Dermis lymphatic vessel endothelial cell (primary cell): ENCODE measurements at places on chromosomes 13 and 19. TPM values are rescaled to one million over a fixed set of nuclear protein-coding genes. Genes with fewer than 3 reads are reported as not detected.

Gene OR4F17
- total RNA-seq = not detected in 2 replicates

Gene FAAP24
- total RNA-seq = 1.5 and 2.2 TPM in 2 replicates

Gene ZNF573
- 3.4 and 5.5 TPM in 2 replicates for total RNA-seq

Gene LSR
- total RNA-seq = 0.34 and 3.5 TPM in 2 replicates

Gene ZNF547
- total RNA-seq = 2.6 and 2.9 TPM in 2 replicates

Gene APLP1
- total RNA-seq = 0.98 and 1.8 TPM in 2 replicates

Gene SIAH3
- not detected in 2 replicates for total RNA-seq

Gene PSG6
- not detected in 2 replicates for total RNA-seq

Gene CCL25
- not detected in 2 replicates for total RNA-seq

Gene ANO8
- 2.2 TPM in 2 replicates for total RNA-seq

Gene APC2
- under 0.01 TPM in 2 replicates for total RNA-seq

Gene FARP1
- total RNA-seq = 17.2 and 17.8 TPM in 2 replicates

Gene KCNRG
- total RNA-seq = 5.2 and 9.5 TPM in 2 replicates

Gene LHB
- total RNA-seq = 0.17 and 0.22 TPM in 2 replicates

Gene ZIC5
- total RNA-seq = under 0.01 TPM in 1 of 2 replicates, not detected in the other

Gene B9D2
- total RNA-seq = 5.9 and 6.4 TPM in 2 replicates

Gene FZR1
- 28.2 and 31.2 TPM in 2 replicates for total RNA-seq

Gene SLC17A7
- 0.22 and 0.26 TPM in 2 replicates for total RNA-seq

Gene ZNF844
- 1.5 and 2.9 TPM in 2 replicates for total RNA-seq

Gene ERICH6B
- total RNA-seq = not detected in 2 replicates

Gene DZIP1
- total RNA-seq = 0.26 and 0.43 TPM in 2 replicates

Gene PIP5K1C
- 36.4 and 36.6 TPM in 2 replicates for total RNA-seq

Gene CDX2
- total RNA-seq = not detected in 2 replicates

Gene MUC16
- not detected in 2 replicates for total RNA-seq

Gene TRPM4
- total RNA-seq = 16.2 and 17.2 TPM in 2 replicates

Gene ZNF177
- 0.76 and 0.86 TPM in 2 replicates for total RNA-seq

Gene MAP2K2
- total RNA-seq = 114 and 121 TPM in 2 replicates

Gene ELSPBP1
- not detected in 2 replicates for total RNA-seq

Gene SIGLEC7
- total RNA-seq = not detected in 2 replicates
